ENCODE measurements at places on chromosomes 3 and 15. TPM values are rescaled to one million over a fixed set of nuclear protein-coding genes. Genes with fewer than 3 reads are reported as not detected.

UBAP1L gene
- 8.4 TPM for total RNA-seq

RTP1 gene
- total RNA-seq: not detected

STRC gene
- total RNA-seq: 0.30 TPM

GOLGA8H gene
- 4.2 TPM for total RNA-seq

TM4SF18 gene
- total RNA-seq: 3.0 TPM

CA12 gene
- total RNA-seq: 2.5 TPM

TRIM69 gene
- 27.1 TPM for total RNA-seq

LMAN1L gene
- total RNA-seq: not detected

CLRN1 gene
- not detected for total RNA-seq

SIDT1 gene
- 5.5 TPM for total RNA-seq

FHIT gene
- 1.6 TPM for total RNA-seq

BMF gene
- total RNA-seq: 6.3 TPM

STX19 gene
- total RNA-seq: not detected

GRCh38 chr3:25566358-25566920, 98.3 kb downstream of the TOP2B start:
- DNase-seq: no peak
- H3K36me3 ChIP-seq: no peaks in the 10 kb centered on the region
- H3K4me1 ChIP-seq: no peaks in the 10 kb centered on the region
- no peak overlapping the region for H3K4me3 ChIP-seq
- no peak overlapping the region for H3K27ac ChIP-seq

DNA sequence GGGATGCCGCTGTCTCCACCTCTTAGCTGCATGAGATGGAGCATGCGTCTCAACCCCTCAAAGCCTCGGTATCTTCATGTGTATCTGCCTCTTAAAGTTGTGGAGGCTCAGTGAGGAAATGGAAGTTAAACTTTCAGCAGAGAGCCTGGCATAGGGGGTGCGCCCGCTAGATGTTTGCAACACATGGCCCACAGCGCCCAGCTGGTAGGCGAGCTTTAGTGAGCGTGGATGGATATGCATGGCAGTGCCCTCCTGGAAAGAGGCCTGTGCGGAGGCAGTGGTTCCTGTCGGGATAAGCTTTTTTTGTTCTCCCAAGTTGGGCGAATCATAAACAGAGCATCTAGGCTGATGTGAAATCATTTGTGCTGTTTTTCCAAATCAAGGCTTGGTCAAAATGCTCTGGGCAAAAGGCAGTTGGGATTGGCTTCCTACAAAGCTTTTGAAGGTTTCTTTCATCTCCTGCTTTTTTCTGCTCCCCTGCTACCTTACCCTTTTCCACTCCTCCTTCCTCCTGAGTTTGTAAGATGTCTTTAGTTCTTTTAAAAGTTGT, 272.4 kb upstream of the TPM1 start:
- DNase-seq: no peak
- H3K4me3 ChIP-seq: no peak overlapping the region
- no peaks in the 10 kb centered on the region for H3K27me3 ChIP-seq

DNA sequence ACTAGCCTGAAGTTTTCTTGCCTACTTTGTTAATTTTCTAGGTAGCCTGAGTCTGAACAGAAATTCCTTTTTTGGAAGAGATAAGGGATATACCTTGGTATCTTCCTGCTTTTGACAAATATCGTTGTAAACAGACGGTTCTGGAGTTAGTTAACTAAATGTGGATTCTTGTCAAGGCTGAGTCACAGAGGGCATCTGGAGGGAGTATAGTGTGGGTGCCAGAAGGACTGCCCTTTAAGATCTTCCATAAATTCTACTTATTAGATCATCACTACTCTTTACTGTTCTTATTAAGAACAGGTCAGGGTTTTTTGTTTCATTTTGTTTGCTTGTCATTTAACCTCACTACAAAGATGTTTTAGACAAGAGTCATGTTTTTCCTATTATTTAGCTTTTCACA, 125.3 kb upstream of the SKOR1 start:
- no peaks in the 10 kb centered on the region for H3K27me3 ChIP-seq
- H3K4me3 ChIP-seq: no peak overlapping the region
- no peaks in the 10 kb centered on the region for H3K36me3 ChIP-seq
- H3K27ac ChIP-seq: no peak overlapping the region
- no peaks in the 10 kb centered on the region for H3K4me1 ChIP-seq
- DNase-seq: no peak

DNA sequence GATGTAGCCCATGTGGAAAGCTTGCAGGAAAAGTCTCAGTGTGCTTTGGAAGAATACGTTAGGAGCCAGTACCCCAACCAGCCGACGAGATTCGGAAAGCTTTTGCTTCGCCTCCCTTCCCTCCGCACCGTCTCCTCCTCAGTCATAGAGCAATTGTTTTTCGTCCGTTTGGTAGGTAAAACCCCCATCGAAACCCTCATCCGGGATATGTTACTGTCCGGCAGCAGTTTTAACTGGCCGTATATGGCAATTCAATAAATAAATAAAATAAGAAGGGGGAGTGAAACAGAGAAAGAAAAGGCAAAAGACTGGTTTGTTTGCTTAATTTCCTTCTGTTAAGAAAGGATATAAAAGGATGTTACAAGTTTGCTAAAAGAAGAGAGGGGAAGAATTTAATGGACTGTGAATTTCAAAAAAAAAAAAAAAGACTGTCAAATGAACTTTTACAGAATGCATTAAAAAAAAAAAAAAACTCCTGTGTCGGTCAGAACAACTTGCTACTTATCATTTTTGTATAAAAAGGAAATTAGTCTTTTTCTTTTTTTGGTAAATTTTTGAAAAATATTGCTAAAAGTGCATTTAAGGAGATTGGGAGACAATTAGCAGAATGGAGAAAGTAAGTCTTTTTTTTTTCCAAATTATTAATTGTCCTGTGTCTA, 7.0 kb downstream of the NR2F2 start:
- peak overlapping the region; percentile 97 for H3K27ac ChIP-seq
- peaks cover 7% of the 10 kb centered on the region for H3K36me3 ChIP-seq
- peak; percentile 11 for DNase-seq
- peak overlapping the region; percentile 89 for H3K4me3 ChIP-seq
- no peaks in the 10 kb centered on the region for H3K27me3 ChIP-seq
- H3K4me1 ChIP-seq: peaks cover 6% of the 10 kb centered on the region

- H3K4me1 ChIP-seq: peaks cover 7% of the 10 kb centered on the region
- H3K36me3 ChIP-seq: no peaks in the 10 kb centered on the region
- no peak overlapping the region for H3K4me3 ChIP-seq
- H3K27me3 ChIP-seq: no peaks in the 10 kb centered on the region
Measured at GRCh38 chr3:171758109-171758508, 52.2 kb downstream of the PLD1 start.

GRCh38 chr3:182570946-182571594, 222.2 kb upstream of the ATP11B start:
- no peak for DNase-seq
- no peak overlapping the region for H3K4me3 ChIP-seq
- H3K27me3 ChIP-seq: no peaks in the 10 kb centered on the region
- no peaks in the 10 kb centered on the region for H3K4me1 ChIP-seq
- H3K27ac ChIP-seq: no peak overlapping the region
- no peaks in the 10 kb centered on the region for H3K36me3 ChIP-seq

- DNase-seq: no peak
- H3K4me3 ChIP-seq: no peak overlapping the region
- H3K36me3 ChIP-seq: no peaks in the 10 kb centered on the region
- H3K27me3 ChIP-seq: no peaks in the 10 kb centered on the region
Measured at GRCh38 chr15:65688462-65688861, 66.7 kb downstream of the SLC24A1 start.

- DNase-seq: no peak
- no peaks in the 10 kb centered on the region for H3K4me1 ChIP-seq
- H3K36me3 ChIP-seq: peaks cover 2% of the 10 kb centered on the region
Measured at GRCh38 chr3:39075910-39076309, 24.1 kb downstream of the WDR48 start.

DNA sequence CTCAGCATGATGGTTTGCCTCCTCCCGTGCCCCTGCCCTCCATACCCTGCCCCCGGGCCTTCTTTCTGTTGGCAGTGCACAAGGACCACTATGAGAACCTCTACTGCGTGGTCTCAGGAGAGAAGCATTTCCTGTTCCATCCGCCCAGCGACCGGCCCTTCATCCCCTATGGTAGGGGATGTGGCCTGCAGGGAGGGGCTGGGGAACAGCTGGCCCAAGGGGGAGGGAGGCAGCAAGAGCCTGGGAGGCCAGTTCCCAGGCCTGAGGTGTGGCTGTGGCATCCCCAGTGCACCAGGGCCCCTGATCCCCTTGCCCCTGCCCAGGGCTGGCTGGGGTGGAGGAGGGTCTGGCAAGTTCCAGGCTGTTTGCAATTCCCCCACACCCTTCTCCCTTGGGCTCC, 2.6 kb upstream of the PLA2G4B start:
- peaks cover 5% of the 10 kb centered on the region for H3K4me1 ChIP-seq
- no peak overlapping the region for H3K4me3 ChIP-seq
- H3K27me3 ChIP-seq: no peaks in the 10 kb centered on the region
- no peaks in the 10 kb centered on the region for H3K36me3 ChIP-seq
- no peak overlapping the region for H3K27ac ChIP-seq
- no peak for DNase-seq

- H3K36me3 ChIP-seq: peaks cover 10% of the 10 kb centered on the region
- peak overlapping the region; percentile 96 for H3K27ac ChIP-seq
- no peaks in the 10 kb centered on the region for H3K27me3 ChIP-seq
- peak overlapping the region; percentile 65 for H3K4me3 ChIP-seq
- H3K4me1 ChIP-seq: no peaks in the 10 kb centered on the region
- DNase-seq: peak; percentile 50
Measured at GRCh38 chr15:96330064-96330449, 443 bp upstream of the NR2F2 start.

- H3K4me3 ChIP-seq: no peak overlapping the region
- H3K27ac ChIP-seq: no peak overlapping the region
- no peaks in the 10 kb centered on the region for H3K36me3 ChIP-seq
- no peak for DNase-seq
Measured at GRCh38 chr3:156787926-156788663, 38.1 kb upstream of the LEKR1 start.

DNA sequence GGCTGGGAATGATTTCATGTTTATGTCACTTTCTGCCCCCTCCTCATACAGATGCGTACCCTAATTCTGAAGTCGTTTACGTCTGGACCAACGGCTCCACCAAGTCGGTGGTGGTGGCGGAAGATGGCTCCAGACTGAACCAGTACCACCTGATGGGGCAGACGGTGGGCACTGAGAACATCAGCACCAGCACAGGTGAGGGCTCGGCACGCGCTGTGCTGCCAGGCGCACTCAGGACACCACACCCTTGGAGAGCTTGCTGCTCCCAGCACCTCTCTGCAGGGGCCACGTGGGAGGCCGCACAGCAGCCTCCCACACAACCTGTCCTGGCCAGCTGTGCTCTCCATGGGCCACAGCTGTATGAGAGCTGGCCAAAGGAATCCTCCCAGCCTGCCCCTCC, 33.8 kb upstream of the GABRG3 start:
- no peak overlapping the region for H3K4me3 ChIP-seq
- no peak overlapping the region for H3K27ac ChIP-seq
- DNase-seq: no peak
- no peaks in the 10 kb centered on the region for H3K36me3 ChIP-seq

DNA sequence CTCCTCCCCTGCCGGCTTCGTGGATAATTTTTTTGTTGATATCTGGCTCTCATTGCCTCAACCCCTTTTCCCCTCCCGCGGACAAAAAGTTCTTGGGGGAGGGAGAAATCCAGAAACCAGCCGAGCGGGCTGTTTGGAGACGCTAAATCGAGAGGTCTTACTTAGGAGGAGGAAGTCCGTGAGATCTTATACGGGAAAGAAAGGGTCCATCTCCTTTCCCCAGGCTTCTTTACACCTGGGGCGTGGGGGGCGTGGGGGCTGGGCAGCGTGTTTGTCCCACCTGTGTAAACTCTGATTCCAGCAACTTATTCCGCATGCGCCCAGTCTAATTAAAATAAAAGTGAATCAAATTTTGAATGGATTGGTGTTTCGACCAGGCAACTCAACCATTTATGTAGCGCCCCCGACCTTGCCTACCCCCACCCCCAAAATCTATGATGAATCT, 364 bp upstream of the CADPS start:
- H3K27me3 ChIP-seq: peaks cover 46% of the 10 kb centered on the region
- H3K4me1 ChIP-seq: peaks cover 7% of the 10 kb centered on the region
- no peaks in the 10 kb centered on the region for H3K36me3 ChIP-seq
- no peak for DNase-seq
- no peak overlapping the region for H3K27ac ChIP-seq

DNA sequence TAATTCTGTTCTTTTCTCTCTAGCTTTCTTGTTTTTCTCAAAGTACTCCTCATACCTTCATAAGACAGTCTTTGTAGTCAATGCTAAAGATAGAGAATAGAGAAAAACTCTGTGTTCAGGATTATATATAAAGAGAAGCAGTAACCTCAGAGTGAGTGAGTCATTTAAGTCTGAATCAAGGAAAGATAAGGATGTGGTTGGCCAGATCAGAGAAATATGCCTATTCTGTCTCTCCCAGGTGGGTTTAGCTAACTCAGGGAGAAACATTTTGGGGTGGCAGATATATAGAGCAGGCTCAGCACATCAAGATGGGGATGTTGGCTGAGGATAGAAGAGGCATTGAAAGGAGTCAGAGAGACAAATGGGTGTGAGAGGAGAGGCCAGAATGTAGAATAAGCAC, 31.4 kb downstream of the GTF2E1 start:
- H3K4me3 ChIP-seq: no peak overlapping the region
- H3K27ac ChIP-seq: no peak overlapping the region
- H3K36me3 ChIP-seq: no peaks in the 10 kb centered on the region
- H3K27me3 ChIP-seq: no peaks in the 10 kb centered on the region
- no peaks in the 10 kb centered on the region for H3K4me1 ChIP-seq

DNA sequence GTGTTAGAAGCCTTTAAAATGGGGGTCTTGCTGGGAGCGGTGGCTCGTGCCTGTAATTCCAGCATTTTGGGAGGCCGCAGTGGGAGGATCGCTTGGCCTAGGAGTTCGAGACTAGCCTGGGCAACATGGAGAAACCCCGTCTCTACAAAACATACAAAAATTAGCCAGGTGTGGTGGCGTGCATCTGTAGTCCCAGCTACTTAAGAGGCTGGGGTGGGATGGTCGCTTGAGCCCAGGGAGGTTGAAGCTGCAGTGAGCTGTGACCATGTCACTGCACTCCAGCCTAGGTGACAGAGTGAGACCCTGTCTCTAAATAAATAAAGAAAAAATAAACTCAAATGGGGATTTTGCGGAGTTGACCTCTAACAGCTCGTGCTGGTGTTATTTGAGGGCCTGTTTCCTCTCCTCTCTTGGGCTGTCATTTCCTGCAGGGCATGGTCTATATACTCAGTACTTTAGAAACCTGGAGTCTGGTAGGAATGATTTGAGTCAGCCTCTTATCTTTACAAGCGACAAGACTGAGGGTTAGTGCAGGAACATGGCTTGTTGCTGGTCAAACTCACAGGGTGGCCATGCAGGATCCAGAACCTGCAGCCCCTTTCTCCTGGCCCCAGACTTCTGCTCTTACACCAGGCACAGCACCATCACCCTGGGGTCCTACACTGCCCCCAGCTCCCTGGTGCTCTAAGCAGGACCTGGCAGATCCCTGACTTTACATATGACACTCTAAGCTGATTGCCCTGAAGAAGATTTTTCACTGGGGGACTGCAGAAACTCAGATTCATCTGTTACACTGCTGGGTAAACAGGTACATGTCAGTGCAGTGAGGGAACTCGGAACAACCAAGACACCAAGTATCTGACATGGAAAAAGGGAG, 15.1 kb downstream of the EHD4 start:
- H3K27ac ChIP-seq: no peak overlapping the region
- H3K36me3 ChIP-seq: no peaks in the 10 kb centered on the region
- H3K27me3 ChIP-seq: no peaks in the 10 kb centered on the region
- no peaks in the 10 kb centered on the region for H3K4me1 ChIP-seq
- DNase-seq: no peak
- no peak overlapping the region for H3K4me3 ChIP-seq

- no peak overlapping the region for H3K27ac ChIP-seq
- H3K4me1 ChIP-seq: no peaks in the 10 kb centered on the region
- no peaks in the 10 kb centered on the region for H3K27me3 ChIP-seq
Measured at GRCh38 chr3:108295421-108296175, 750 bp upstream of the HHLA2 start.

- H3K27me3 ChIP-seq: peaks cover 18% of the 10 kb centered on the region
- no peak overlapping the region for H3K27ac ChIP-seq
- no peaks in the 10 kb centered on the region for H3K4me1 ChIP-seq
- DNase-seq: no peak
Measured at GRCh38 chr3:186759231-186759930, 24.0 kb upstream of the EIF4A2 start.
